ELR (cell line): ENCODE measurements at places on chromosomes 1 and 21.

DNA sequence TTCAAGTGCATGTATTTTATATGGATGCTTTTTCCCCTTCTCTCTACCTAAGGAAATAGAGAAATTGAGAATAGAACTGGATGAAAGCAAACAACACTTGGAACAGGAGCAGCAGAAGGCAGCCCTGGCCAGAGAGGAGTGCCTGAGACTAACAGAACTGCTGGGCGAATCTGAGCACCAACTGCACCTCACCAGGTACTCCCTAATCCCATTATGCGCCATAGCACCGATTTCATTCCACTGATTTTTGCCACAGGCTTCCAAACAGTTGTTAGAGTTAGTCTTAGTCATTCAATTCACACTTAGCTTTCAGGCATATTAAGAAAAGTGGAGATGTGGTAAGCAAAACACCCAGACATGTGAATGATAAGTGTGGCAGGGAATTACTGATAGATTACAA, 122.8 kb downstream of the SDCCAG8 start:
- no peak for DNase-seq

GRCh38 chr1:28917757-28918118, 3.4 kb downstream of the EPB41 start:
- DNase-seq = no peak

- DNase-seq = no peak
Observed at GRCh38 chr1:46550751-46551231, 656 bp downstream of the KNCN start.

- no peak for DNase-seq
Observed at GRCh38 chr1:231160895-231161666, 777 bp upstream of the TRIM67 start.

DNA sequence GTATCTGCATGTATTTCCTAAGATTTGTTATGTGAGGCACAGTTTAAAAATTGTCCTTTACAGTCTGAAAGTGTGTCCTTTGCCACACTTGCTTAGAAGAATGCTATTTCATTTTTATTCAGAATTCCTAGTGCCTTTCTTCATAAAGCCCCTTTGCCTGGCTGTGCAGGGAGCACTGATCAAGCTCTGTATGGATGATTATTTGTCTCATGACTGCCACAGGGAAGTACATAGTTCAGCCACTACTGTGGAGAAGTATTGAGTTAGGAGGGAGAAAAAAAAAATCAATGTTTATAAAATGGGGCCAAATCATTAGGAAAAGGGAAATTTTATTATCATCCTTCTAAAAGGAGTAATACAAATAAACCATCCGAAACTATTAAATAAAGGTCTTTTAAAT, 51.4 kb downstream of the LHX4 start:
- DNase-seq = no peak

- DNase-seq = no peak
Observed at GRCh38 chr1:170593173-170594011, 61.4 kb downstream of the GORAB start.

- DNase-seq = no peak
Observed at GRCh38 chr1:172754609-172755008, 95.7 kb downstream of the FASLG start.

- DNase-seq = no peak
Observed at GRCh38 chr21:28280611-28281010, 712.1 kb downstream of the LTN1 start.

DNA sequence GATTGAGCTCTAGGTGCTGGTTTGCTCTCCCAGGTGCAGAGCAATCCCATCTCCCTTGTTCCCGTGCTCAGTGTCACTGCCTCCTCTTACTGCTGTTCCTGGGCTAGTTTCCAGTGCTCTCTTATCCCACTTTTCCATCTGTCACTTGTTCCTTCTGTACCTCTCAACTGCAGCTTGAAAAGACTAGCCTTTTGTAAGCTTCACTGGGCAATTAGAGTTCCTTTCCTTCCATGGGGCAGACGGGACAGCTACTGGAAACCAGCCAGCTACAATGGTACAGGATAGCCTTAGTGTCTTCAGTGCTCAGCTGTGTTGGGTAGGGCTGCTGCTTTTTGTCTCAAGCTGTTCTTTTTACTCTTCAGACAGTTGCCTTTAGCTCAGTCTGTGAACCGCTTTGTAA, 31.6 kb downstream of the AGT start:
- DNase-seq = no peak

DNA sequence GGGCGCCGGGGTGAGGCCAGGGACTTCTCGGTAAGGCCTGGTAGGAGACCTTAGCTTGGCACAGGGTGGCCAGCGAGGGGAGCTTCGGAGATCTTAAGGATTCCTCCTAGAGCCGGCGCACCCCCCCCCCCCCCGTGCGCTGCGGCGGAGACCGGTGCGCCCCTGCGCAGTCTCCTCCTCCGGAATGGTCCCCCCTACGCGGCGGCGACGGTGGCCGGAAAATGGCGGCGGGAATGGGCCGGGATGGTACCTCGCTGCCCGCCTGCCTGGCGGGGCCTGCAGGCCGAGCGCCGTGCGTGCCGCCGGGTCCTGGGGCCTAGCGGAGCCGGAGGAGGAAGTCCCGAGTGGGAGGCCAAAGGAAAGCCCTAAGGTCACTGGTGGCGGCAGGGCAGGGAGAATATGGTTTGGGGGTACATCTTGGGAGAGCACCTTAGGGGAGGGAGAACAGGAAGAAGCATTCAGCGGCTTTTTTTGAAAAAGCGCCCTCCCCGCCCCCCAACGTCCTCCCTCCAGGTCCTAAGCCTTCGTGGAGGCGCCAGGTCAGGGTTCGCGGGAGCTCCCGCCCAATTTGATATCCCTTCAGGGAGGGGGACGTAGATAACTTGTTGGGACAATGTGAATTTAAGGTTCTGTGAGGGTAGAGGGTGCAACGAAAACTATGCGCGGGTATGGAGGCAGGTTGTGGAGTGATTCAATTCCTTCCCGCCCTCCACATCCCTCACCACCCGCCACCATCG, 429 bp downstream of the SRRM1 start:
- peak; percentile 32 for DNase-seq

DNA sequence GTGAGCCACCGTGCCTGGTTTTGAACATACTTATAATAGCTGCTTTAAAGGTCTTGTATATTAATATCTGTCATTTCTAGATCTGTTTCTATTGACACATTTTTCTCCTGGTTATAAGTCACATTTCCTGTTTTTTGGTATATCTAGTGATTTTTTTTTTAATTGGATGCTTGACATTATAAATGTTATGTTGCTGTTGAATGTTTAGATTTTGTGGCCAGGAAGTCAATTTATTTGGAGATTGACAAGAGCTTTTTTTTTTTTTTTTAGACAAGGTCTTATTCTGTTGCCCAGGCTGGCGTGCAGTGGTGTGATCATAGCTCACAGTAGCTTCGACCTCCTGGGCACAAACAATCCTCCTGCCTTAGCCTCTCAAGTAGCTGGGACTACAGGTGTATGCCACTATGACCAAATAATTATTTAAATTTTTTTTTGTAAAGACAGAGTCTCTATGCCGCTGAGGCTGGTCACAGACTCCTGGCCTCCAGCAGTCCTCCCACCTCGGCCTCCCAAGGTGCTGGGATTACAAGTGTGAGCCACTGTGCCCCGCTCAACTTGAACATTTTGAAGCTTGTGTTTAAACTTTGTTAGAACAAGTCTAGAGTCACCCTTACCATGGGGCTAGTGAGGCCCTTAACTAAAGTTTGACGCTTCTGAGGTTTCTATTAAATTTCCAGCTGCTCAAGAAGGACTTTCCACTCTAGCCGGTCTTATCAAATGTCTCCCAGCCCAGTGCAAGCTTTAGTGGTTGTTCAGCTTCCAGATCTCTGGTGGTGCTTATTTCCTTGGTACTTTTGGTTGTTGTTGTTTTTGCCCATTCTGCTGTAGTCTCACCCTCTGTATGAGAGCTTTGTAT, 8.6 kb upstream of the CHI3L2 start:
- no peak for DNase-seq

DNA sequence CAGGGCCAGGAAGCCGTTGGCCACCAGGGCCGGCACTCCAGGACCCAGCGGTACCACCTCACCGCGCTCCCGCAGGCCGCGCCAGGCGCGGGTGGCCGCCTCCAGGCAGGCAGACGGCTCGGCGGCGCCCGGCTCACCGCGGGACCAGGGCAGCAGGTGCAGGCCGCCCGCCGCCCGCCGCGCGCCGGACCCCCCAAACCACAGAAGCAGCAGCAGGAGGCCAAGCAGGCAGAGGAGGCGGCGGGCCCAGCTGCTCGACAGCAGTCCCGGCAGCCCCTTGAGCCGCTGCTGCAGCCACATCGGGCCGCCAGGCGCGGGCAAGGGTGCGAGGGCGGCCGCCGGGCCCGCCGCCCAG, 312 bp downstream of the KIAA2013 start:
- no peak for DNase-seq

GRCh38 chr1:223715604-223716172, 3.3 kb downstream of the CAPN2 start:
- DNase-seq = no peak

DNA sequence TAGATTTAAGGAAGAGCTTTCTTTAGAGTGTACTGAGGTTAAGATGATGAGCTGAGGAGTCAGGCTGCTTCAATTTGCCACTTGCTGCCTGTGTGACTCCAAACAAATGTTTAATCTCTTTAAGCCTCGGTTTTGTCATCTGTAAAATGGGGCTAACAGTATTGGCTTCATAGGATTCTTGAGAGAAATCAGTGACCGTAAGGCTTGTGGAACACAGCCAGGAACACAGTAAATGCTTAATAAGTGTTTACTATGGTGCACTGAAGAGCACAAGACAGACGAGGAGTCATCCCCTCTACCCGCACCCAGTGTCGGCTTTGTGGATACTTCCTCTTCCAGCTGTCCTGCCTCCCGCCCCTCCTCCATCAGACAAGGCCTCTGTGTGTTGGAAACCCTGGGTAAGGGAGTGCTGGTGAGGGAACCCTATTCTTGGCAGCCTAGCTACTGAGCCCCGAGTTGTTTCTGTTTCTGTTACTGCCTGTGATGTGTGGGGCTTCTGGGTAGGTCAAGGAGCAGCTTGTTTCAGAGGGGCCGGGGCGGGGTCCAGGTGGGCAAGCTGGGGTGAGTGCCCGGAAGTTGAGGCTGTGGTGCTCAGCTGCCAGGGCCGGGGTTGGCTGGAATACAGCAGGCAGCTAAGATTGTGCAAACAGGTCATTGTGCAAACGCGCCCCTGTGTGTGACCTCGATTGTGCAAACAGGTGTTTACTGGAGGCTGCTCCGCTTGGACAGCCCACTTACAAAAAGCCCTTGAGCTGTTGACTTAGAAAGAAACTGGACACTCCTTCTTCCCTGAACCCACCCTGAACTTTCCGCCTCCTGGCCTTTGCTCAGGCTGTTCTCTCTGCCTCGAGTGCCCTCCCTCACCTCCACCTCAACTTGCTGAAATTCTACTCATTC, 4.0 kb upstream of the CSF3R start:
- DNase-seq = no peak

- DNase-seq = peak; percentile 15
Observed at GRCh38 chr1:175338387-175339135, 146.0 kb upstream of the KIAA0040 start.

- DNase-seq = no peak
Observed at GRCh38 chr1:204223129-204223860, 9.5 kb upstream of the GOLT1A start.

DNA sequence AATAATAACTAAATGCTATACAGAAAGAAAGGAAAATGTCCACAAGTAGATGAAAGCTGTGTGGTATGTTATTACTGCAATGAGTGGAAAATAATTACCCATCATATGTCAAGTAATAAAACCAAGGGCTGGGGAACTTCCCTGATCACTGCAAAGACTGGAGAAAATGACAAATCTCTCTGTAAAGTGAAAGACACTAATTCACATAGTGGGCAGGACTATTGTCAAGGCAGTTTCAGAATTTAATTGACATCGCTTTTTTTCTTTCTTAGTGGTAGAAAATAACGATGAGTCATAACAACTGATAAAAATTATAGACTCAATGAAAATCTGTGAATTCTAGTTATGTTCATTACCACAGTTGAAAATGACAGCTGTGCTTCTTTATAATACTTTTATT, 153.7 kb upstream of the ST6GALNAC5 start:
- no peak for DNase-seq

GRCh38 chr1:31444725-31445448, 31.9 kb downstream of the SERINC2 start:
- no peak for DNase-seq

GRCh38 chr21:43345746-43346409, 81.1 kb downstream of the SIK1 start:
- peak; percentile 89 for DNase-seq

- DNase-seq = no peak
Observed at GRCh38 chr1:21174230-21174629, 2.5 kb downstream of the EIF4G3 start.
